GOT3 (cell line): ENCODE measurements at places on chromosomes 12 and 14.

DNA sequence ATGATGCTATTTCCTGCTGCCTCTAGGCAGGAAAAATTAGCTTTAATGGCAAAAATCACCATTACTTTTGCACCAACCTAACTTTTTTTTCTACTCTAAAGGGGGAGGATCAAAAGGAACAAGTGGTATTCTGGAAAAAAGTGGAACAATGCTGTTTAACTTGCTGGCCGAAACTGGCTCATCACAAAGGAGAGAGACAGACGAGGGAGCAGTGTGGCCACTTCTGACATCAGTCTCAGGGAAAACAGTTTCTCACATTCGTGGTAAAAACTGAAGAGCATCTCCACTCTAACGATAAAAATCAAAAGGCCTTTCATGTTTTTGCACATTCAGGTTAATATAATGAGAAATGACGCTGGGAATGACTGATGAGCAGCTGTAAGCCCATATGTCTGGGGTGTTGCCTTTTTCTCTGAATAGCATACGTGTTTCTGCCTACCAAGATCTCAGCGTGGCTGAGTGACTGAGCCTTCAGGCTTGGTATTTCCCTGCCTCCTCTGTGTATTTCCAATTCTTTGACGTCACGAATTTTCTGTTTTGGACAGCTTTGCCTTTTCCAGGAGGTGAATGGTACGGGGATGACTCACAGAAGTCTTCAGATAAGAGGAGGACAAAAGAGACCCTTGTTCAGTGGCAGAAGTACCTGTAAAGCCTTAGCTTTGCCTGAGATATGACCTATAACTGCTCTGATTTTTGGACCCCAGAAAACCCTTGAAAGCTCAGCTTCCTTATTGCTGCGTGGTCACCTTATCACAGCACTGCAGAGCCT is 358.8 kb downstream of the GLT1D1 start:
- no peak for DNase-seq

DNA sequence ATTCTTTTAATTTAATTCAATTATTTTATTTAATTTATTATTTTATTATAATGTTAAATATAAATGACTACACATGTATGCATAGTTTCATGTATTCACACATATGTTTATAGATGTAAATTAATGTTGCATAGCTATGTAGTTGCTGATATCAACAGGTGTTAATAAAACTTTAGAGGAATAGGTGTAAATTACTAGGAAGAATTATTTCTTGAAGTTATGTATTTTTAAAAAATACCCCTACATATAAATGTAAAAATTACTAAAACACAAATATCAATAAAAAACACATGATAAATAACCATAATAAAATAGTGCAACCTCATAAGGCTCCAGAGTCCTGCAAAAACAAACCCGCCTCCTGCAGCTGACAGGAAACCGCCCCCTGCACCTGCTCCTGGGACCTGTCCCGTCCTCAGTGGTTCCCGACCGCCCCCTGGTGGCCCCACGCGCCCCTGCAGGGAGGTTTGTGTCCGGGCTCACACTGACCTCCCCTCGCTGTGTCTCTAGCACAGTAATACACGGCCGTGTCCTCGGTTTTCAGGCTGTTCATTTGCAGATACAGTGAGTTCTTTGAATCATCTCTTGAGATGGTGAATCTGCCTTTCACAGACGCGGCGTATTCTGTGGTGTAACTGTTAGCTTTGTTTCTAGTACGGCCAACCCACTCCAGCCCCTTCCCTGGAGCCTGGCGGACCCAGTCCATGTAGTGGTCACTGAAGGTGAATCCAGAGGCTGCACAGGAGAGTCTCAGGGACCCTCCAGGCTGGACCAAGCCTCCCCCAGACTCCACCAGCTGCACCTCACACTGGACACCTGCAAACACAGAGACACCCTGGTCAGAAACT is 1264.0 kb downstream of the TMEM121 start:
- peak; percentile 3 for DNase-seq

DNA sequence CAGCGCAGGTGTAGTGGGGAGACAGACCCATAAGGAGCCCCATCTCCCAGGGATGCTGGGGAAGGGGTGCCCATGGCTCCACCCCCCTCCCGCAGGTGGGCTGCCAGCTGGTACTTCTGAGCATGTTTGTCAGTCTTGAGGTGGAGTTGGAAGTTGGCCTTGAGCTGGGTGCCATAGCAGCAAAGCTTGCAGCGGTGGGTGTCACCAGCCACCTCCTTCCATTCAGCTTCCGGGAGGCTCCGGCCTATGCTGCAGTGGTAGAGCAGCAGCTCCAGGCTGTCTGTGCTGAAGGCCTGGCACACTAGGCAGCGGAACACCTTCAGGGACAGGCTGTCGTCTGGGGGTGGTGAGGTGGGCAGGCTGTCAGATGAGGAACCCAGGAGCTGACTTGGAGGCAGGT is 18.9 kb downstream of the ZFHX2 start:
- DNase-seq: no peak

- no peak for DNase-seq
These were observed 4.7 kb upstream of the PLBD1 start for GRCh38 chr12:14572401-14572800.

DNA sequence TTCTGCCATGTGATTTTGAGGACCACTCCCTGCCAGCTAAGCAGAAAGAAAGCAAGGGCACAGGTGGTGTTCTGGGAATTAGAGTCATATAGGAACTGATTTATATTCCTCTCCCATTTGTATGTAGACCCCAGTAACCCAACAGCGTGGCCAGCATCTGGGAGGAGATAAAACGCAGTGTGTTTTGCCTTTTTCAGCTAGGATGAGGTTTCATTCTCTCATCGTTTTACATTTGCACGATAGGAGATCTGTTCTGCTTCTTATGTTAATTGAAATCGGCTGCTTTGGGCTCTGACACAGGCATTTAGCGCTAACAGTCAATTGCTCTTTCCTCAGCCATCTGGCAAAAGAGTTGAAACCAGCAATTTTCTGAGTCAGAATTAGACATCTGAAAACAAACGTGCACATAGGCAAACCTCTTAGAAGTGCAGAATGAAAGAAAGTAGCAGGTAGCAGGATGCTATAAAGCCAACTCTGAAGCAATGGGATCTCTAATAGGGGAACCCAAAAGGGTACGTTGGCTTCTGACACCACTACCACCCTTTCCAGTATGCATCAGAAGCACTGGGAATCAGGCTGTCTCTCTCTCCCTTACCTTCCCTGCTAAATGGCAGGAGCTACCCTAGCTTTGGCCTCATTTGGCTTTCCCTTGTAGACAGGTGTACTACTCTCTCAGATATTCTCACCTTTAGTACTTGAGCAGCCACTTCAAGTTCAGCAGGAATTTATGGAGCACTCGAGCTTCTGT is 219.1 kb downstream of the PHLDA1 start:
- peak; percentile 95 for DNase-seq

GRCh38 chr12:94078138-94078723 is 70.1 kb upstream of the PLXNC1 start:
- DNase-seq: no peak

DNA sequence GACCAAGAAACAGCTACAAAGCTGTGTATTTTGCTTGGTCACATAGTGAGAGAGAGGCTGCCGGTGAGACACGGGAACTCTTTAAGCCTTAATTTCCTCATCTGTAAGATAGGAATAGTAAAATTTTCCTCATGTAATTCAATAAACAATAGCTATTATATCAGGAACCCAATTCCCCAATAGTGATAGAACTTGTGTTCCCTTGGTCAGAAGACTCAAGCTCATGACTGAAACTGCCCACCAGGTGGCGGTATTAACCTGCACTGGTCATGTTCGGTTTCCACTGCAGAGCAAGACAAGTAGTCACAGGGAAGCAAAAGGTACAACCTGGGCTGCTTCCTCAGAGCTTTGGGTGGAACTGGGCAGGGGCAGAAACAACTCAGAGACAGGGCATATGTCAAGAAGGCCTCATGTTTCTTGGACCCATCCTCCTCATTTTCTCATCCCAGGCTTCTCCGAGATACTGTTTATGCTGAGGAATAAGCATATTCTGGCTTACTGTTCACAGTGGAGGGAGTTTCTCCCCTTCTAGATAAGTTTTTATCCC is 4.2 kb upstream of the AJUBA start:
- peak; percentile 18 for DNase-seq

- DNase-seq: no peak
These were observed 114.3 kb downstream of the TSPAN9 start for GRCh38 chr12:3191450-3191849.

DNA sequence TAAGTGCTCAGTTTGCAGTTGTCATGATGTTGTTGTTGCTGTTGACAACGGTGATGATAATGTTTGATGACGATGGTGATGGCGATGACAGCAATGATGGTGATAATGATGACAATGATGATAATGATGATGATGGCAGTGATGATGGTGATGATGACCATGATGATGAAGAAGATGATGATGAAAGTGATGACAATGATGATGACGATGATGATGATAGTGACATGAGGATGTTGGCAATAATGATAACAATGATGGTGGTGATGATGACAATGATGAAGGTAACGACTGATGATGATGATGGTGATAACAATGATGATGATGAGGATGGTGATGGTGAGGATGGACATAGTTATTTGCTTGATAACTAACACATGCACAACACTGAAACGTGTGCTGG is 778.5 kb downstream of the VRK1 start:
- DNase-seq: no peak

GRCh38 chr12:30862486-30862885 is 64.1 kb upstream of the TSPAN11 start:
- DNase-seq: no peak

DNA sequence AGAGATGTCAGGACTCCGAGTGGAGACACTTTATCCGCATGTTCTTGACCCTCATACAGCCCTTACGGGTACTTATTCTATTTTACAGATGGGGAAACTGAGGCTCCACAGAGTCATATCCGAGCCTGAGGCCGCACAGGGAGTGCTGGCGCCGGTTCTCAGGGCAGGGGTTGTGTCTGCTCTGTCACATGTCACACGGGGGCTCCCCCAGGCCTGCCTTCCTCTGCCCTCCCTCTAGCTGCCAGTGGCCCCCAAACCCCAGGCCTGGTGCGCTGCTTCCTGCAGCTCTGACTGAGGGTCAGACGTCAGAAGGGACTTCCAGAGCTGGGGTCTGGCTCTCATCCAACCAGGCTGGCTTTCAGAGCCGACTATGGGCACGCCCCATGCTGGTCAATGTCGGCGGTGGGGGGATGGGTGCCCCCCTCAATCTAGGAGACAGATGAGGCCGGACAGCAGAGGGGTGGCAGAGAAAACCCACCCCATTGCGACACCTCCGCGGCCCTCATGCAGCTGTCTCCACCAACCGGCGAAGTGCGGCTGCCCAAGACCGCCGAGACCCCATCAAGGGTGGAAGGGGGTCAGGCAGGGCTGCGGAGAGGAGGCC is 811 bp upstream of the INF2 start:
- no peak for DNase-seq

- no peak for DNase-seq
These were observed 9.9 kb upstream of the CHST11 start for GRCh38 chr12:104446646-104447421.

DNA sequence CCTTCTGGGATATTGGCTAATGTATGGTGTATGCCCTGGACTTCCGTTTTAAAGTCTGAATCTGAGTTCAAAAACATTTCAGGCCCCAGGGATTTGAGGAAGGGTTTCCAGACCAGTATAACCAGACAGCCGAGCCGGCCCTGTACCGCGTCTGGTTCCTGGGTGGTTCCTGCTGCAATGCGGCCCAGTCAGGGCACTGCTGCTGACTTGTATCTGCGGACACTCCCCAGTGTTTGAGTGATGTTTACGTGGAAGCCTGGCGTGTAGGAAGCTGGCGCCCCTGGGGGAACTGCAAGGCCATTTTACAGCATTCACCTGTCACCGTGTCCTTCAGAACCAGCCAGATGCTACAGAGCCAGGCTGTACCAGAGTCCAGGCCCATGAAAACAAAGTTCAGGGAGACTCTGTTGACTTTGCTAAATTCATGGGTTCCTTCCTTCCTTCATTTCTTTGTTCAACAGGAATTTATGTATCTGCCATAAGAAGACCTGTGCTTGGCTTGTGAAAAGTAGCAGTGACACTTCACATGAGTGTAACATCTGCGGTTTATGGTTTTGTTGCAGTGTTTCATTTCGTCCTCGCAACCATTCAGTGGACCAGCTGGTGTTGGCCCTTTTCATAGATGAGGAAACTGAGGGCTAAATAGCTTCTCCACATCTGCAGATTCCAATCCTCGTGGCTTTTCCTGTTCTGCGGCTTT is 16.8 kb downstream of the EML1 start:
- DNase-seq: no peak

DNA sequence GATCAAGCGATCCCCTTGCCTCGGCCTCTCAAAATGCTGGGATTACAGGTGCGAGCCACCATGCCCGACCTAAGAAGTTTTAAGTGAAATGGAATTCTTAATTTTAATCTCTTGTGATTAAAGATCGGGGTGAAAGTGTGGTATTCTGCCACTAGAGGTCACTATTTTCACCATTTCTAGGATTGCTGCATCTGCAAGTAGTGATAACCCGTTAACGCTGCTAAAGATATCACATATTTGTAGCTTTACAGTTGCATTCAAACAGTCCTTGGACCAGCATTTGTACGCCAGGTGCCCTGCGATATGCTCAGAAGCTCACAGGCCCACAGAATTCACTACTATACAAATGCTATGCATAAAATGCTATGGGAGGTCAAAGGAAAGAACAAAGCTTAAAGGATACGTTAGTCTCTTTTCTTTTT is 19.3 kb downstream of the CCDC62 start:
- no peak for DNase-seq

DNA sequence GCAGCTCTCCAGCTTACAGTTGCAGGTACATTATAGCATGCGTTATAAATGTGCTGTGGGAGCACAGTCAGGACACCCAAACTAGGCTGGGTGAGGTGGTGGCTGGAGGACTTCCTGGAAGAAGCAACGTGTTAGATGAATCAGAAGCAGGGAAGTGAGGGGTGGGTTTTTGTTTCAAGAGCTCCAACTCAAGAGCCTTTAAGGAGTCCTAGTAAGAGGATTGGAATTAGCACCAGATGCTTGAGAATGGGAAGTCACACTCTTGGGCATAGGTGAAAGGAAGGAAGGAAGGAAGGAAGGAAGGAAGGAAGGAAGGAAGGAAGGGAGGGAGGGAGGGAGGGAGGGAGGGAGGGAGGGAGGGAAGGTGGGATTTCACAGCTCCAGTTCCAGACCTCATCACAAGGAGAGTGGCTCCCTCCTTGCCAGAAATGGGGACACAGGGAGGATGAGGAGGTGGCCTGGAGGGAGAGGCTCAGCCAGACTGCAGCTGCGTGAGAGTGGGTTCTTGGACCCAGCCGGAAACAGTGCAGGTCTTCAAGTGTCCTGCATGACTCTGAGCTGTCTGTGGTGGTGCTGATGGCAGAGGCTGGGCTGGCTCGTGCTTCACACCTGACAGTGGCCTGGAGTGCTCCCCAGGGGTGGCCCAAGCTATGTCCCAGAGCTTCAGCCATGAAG is 115.7 kb upstream of the GSC start:
- no peak for DNase-seq

- no peak for DNase-seq
These were observed 4.2 kb downstream of the TAMALIN start for GRCh38 chr12:52010692-52011601.

GRCh38 chr12:712172-712863 is 40.1 kb upstream of the WNK1 start:
- DNase-seq: no peak

DNA sequence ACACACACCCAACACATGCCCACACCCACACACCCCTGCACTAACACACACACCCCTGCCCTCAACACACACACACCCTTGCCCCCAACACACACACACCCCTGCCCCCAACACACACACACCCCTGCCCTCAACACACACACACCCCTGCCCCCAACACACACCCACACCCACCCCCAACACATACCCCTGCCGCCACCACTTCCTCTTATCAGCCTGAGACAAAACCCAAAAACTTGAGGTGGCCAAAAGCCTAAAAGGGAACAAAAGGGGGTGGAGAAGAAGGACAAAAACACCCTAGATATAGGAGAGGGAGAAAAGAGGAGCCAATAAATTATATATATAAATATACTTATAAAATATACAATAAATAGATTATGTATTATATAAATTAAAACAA is 9.1 kb upstream of the DEGS2 start:
- DNase-seq: no peak
